Hematopoietic multipotent progenitor cell (in vitro differentiated cells): ENCODE measurements at places on chromosomes 2 and 18. TPM values are rescaled to one million over a fixed set of nuclear protein-coding genes. Genes with fewer than 3 reads are reported as not detected.

DNA sequence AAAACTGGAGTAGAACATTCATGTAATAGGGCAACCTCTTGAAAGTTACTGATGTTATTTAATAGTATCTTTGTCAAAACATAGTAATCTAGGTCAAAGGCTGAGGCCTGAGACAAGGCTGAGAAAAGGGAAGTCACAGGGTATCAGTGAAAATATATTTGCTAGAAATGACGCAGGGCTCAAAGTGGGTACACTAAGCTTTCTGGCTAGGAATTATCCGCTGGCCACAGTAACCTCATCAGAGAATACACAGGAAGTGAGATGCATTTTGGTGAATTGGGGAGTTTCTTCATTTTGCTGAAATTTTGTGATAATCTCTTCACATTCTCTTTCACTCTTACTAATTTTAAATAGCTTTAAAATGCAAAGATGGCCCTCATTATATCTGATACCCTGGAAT lies 206.8 kb downstream of the OTX1 start:
- DNase-seq = peak; percentile 6

C1QL2 gene
- not detected for total RNA-seq

GRCh38 chr2:241912021-241912555 lies 42.6 kb downstream of the RTP5 start:
- no peak for DNase-seq

GRCh38 chr2:58541511-58541910 lies 300.4 kb upstream of the FANCL start:
- no peak for DNase-seq

DNA sequence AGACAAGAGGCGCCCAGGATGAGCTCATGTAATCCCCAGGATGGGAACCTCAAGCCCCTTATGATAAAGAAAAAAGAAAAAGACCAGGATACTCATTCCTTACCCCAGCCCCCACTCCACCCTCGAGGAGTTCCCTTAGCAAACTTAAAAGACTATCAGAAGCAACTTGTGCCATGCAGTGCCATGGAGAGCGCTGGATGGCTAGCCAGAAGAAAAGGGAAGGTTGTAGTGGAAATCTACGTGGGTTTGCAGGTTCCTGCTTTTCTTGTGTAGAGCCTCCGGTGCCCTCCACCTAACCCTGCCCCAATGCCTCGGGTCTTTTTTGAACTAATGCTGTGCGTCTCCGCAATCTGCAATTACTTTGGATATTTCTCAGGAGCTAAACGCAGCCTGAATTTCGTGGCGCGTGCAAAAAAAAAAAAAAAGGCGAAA lies 16.2 kb upstream of the BCL11A start:
- DNase-seq = peak; percentile 33

- no peak for DNase-seq
These were observed 5.1 kb upstream of the PIEZO2 start for GRCh38 chr18:11154368-11154989.

DNA sequence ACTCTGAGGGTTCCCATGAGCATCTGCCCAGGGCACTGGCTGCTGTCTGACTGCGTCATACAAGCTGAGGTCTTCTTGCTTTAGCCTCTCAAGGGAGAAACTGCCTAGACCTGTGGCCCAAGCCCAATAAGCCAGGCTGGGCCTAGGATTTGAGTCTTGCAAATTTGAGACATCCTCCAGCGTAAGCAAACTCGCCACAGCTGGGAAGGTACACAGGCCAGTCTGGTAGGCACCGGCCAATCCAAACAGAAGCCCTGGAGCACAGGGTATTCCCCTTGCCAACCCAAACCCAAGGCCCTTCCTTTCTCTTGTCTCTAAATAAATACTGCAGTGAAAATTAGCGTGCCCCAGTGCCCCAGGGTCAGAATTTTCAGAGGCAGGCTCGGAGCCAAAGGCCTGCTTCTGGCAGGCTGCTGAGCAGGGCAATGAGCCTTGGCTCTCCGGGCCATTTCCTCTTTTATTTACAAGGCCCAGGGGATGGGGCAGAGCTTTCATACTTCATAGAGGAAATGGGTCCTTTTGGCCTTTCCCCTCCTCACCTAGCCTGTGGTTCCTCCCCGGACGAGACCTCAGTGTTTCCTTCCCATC lies 33.3 kb downstream of the POLR1A start:
- DNase-seq = no peak

GRCh38 chr18:70139138-70139537 lies 66.3 kb downstream of the RTTN start:
- no peak for DNase-seq

DNA sequence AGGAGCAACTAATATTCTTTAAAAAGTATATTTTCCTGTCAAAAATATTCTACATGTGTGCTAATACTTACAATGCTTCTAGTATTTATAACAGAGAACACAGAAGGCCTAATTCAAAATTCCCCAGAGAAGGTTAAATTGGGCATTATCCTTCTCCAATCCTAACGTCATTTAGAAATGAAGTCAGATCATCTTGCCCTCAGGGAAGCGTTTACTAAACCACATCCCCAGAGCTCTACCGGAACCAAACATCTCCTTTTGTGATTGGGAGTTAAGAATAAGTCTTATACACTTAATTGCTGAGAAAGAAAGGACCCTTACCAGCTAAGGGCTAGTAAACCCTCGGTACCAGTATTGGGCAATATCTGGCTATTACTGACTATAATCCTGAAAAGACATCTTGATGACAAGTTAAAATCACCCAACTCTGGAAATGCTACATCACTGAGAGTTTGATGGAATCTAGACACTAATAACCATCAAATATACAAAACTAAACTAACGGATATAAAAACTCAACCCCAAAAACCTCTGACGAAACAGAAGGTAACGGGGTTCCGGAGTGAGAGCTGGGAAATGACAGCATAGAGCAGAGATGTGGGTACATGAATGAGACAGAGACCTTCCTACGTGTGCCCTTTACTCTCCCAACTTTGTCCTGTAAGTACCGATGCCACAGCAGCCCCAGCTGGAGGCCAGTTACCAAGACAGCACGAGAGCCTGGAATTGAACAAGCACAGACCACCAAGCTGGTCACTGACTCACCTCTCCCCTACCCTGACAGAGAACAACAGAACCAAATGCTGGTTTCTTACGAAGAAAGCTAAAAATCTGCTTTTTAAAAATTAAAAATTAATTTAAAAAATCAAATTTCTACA lies 35.0 kb downstream of the WDSUB1 start:
- no peak for DNase-seq

GRCh38 chr2:109062859-109063700 lies 65.9 kb upstream of the SH3RF3 start:
- no peak for DNase-seq

KIF5C gene
- total RNA-seq = under 0.01 TPM

- no peak for DNase-seq
These were observed 1022.9 kb upstream of the NRXN1 start for GRCh38 chr2:52054824-52055223.
